SHP77 (cell line): ENCODE measurements at places on chromosomes 4 and X.

GRCh38 chr4:141900856-141901255 lies 264.5 kb downstream of the IL15 start:
- DNase-seq = no peak

GRCh38 chr4:41436419-41436818 lies 101.5 kb upstream of the LIMCH1 start:
- no peak for DNase-seq

DNA sequence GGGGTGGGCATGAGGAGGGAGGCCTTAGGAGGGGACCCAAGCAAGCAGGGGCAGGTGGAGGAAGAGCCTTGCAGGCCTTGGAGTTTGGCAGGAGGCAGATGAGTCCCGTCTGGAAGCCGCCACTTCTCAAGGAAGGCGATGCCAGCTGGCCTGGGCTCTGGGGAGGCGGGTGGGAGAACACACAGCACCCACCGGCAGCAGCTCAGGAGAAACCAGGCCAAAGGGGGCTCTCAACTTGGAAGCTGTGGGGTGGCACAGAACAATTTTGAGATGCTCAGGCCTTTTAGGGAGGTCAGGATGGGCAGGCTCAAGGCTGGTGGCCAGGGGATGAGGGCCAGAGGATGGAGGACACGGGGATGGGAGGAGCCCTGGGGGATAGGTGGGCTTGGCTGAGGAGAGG lies 11.6 kb upstream of the DUSP9 start:
- DNase-seq = no peak

GRCh38 chrX:137195991-137196390 lies 162.2 kb upstream of the GPR101 start:
- no peak for DNase-seq

DNA sequence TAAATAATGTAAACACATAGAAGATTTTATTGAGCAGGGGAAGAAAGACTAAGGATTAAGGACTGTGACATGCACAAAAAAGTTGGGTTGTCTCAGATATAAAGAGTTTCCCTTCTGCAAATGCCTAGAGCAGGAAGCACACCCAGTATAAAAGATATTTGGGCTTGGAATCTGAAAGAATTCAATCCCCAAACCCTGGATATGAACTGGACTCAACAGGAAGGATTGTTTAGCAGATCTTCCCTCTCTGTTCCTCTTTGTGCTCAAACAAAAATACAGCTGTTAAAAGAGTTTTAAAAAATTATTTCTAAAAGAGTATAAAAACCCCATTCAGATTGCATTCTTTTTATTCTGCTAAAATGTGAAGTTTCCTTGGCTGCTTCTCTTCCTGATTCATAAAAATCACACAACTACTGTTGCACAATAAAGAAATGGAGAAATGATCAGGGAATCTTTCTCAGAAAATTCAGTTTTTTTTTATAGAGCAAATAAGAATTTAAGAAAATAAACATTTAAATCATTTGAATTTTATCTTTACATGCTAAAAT lies 71.4 kb downstream of the PDLIM5 start:
- DNase-seq = no peak

DNA sequence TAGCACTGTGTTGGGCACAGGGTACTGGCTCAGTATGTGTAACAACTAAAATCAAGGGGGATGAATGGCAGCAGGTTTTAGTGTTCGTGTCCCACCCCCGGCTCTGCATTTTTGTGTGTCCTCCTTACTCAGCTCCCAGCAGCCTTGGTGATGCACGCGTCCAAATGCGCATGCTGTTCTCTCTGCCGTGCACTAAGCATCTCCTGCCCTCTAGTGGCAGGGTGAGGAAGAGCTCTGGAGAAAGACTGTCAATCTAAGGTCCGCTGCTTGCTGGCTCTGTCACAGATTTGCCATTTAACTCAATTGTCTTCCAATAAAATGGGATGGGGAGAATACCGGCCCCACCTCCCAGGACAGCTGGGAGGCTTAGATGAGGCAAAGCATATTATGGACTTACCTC lies 61.4 kb downstream of the WFS1 start:
- DNase-seq = no peak

DNA sequence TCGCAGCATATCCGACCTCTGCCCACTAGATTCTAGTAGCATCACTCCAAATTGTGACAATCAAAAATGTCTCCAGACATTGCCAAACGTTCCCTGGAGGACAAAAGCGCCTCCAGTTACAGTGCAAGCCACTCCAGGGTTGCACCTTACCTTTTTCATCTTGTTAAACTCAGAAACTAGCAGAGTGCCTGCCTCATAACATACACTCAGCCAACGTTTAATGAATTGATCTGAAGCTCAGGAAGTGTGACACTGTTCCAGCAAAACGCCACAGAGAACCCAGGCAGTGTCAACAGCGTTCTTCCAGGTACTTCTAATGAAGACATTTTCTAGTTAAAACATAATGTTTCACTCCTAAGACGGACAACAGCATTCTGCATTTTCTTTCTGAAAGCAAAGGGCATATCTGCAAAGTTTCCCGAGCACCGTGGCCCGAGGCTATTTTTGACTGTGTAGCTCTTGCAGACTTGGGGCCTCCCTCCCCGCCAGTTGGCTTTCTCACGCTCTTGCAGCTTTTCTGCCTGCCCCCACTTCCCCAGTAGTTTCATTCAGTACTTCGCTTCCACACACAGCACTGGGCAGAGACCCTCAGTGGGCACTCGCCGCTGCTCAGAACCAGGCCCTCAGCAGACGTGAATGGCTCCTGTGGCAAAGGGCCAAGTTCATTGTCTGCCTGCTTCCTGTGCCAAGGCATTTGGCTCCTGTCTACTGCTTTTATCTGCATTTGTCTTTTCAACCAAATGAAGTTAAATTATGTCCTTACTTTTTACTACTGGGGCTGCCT lies 133.4 kb upstream of the TTC29 start:
- peak; percentile 31 for DNase-seq

DNA sequence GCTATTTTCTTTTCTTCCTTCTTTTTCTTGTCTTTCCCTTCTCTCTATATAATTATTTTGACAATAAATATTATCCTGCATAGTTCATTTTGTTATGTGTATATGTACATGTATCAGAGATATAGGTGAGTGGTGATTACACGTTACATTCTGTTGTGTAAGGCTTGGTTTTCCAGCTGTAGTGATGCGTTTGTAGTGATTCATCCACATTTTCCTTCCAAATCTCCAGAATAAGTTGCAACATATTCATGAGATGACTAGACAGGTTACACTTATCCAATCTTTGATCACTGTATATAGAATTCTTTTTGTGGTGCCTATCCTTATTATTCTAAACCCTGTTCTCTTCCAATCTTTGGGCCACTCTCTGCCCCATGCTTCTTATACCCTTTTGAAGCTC lies 540.2 kb downstream of the GBA3 start:
- no peak for DNase-seq

DNA sequence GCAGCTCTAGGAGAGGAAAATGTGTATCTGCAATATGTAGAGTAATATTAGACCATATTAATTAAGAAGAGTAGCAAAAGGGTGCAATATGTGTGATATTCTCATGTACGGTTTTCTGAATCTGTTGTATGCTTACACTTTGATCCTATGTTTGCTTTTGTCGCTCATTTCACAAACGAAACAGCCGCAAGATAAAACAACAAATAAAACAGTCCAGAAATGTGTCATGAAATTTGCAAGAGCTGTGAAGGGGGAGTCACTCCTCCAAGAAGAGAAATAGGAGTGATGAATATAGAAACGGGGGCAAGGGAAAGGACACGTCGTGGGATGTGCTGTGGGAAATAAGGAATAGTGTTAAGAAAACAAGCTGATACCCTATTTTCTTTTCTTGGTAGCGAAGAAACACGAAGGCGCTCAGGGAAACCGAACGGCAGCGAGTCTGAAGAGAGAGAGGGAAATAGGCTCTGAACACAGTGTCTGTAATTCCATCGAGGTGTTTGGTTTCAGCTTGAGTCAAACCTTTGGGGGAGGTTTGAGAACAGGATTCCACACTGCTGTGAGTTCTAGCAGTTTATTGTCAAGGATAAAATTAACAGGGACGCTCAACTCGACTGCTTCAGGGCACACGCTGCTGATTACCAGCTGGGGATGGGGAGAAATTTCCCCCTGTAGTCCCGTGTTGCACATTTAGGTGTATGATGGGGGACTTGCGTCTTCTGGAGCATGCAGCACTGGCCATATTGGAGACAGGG lies 595.6 kb upstream of the TENM3 start:
- no peak for DNase-seq

- DNase-seq = no peak
Measured at GRCh38 chr4:4477391-4477790, 64.5 kb downstream of the STX18 start.

DNA sequence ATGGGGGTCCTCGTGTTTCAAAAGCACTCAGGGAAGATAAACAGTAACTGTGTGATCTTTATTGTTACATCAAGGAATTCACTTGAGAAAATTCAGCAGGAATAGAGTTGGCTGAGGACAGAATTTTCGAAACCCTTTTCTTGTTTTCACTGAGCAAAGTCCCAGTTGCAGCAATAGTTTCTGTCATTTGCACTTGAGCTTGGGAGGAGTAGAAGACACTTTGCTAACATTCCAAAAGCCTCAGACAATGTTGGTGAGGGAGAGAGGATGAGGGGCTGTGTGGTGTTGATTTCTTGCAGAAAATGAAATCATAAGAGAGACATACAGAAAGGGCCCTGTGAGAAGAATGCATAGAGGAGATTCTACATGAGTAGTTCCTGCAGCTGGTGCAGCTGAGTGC lies 151.9 kb upstream of the DIPK2B start:
- no peak for DNase-seq

DNA sequence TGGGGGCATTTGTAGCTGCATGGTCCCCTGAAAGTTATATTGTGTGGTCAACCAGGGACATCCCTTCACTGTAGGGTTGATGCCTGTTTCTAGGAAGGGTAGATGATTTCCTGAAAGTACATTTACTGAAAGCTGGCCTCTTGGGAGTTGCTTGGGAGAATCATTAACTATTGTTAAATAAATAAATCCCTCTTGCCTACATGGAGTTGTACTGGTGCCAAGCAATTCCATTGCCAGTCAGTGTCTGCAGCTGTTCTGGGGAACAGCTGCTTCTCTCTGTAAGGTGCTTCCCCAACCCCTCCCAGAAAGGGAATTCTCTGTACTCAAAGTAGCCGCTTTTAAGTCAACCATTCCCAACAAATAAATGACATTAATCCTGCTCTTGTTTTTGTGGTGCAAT lies 51.1 kb downstream of the C4orf51 start:
- DNase-seq = peak; percentile 77

- no peak for DNase-seq
Measured at GRCh38 chr4:99625369-99625768, 32.3 kb downstream of the C4orf54 start.

- no peak for DNase-seq
Measured at GRCh38 chr4:39353478-39354253, 12.5 kb downstream of the RFC1 start.

DNA sequence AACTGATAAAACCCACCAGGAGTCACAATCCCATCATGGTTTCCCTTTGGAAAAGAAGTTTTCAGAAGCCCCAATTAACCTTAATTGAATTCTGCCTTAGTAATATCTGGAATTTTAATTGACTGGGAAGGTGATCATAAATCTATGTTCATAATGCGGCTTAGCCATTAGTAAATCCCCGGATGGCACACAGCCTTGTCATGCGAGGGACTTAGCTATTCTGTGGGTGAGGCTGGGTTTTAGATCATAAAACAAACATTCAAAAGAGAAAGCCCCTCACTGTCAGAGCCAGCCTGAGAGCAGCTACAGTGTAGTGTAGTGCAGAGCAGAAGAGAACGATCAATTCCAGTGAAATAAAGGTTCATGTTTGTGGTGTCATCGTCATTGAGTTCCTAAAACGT lies 124.0 kb upstream of the NOCT start:
- DNase-seq = no peak

DNA sequence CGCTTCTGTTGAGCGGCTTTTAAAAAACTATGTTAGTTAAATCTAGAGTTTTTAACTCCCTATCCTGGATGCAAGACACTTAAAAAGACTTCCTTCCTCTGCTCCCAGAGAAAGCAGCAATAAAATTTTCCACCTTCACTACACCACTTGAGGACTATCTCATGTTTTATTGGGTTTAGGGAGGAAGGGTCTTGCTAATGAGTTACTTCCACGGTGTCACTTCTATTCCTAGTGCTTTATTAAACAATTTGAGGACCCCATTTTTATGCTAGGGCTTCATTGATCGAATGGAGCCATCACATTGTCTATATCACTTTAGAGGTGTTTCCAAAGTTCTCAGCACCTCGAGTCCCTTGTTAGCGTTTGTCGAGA lies 3.7 kb upstream of the STIM2 start:
- no peak for DNase-seq

- DNase-seq = no peak
Measured at GRCh38 chr4:143270256-143270838, 66.3 kb upstream of the GAB1 start.

GRCh38 chr4:94758141-94758699 lies 465 bp downstream of the BMPR1B start:
- DNase-seq = no peak

- DNase-seq = no peak
Measured at GRCh38 chr4:188722911-188723310, 583.7 kb downstream of the TRIML1 start.

- DNase-seq = no peak
Measured at GRCh38 chr4:7354927-7355326, 79.8 kb downstream of the PSAPL1 start.

DNA sequence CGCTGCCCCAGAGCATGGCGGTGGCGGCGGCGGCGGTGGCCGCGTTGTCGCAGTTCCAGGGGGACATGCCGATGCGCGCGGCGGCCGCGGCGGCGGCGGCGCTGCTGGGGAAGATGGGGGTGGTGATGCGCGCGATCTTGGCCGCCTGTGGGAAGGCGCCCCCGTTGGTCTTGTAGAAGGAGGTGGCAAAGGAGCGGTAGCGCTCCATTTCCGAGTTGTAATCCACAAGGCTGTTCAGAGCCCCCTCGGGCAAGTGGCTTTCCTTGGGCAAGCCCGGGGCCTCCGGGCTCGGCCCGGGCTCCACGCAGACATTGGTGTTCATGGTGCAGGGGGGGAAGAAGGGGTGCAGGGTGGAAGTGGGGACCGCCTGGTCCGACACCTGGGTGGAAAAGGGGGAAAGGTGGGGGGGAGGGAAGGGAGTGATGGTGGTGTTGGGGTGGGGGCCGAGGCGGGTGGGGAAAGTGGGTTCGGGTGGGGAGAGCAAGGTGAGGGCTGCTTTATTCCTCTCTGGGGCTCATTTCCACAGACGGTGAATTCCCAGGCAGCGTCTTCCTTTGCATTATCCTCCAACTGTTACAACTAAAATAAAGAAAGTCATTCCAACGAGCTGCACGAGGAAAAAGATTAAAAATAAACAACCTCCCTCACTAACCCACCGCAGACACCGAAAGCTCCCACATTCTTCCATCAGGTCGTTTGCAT lies 3.1 kb downstream of the CXXC4 start:
- DNase-seq = no peak

- DNase-seq = no peak
Measured at GRCh38 chr4:47907089-47907646, 7.2 kb downstream of the NFXL1 start.

- DNase-seq = no peak
Measured at GRCh38 chrX:151563449-151563848, at the start of gene PASD1. PASD1 (plus strand) TSS chrX:151563675; CDS start chrX:151601554, 37,879 bp downstream.

GRCh38 chr4:133483600-133484246 lies 334.6 kb downstream of the PCDH10 start:
- DNase-seq = peak; percentile 4

- DNase-seq = no peak
Measured at GRCh38 chr4:148831945-148832344, 389.7 kb upstream of the NR3C2 start.
